A172 (cell line): ENCODE measurements at places on chromosomes 2 and 18. TPM values are rescaled to one million over a fixed set of nuclear protein-coding genes. Genes with fewer than 3 reads are reported as not detected.
A peak's percentile ranks its signal among the peaks of the same experiment; 100 is the strongest.

- DNase-seq, result no peak
Measured at GRCh38 chr18:61935362-61935761, 42.6 kb upstream of the RNF152 start.

DNA sequence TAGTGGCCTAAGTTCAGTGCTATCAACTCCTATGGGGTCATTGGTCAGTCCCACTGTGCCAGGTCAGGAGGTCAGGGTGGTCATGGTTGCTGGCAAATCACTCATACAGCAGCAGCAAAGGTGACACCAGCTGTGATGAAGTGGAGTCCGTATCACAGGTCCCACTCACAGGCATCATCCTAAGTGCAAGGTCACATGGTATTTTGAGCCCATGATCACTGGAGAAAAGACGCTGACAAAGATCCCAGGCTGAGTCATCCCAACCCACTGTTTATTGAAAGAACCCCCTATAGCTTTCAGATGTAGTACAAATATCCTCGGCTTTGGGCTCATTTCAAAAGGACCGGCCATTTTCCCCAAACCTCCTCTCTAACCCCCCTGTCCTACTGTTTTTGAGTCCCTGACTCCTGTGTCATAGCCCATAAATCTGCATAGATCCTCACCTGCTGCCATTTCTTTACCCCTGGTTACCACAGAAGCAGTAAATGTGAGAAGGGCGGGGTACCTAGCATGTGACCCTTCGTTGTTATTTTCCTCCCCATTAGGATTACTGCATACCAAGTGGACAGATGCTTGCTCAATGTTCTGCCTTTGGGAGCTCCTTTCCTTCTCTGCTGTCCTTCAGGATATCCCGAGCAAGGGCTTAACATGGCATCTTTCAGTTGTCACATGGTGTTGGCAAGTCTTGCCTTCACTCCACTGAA is 107.7 kb downstream of the COL6A3 start:
- peak; percentile 82 for DNase-seq

GRCh38 chr2:234147335-234147861 is 96.9 kb downstream of the SPP2 start:
- DNase-seq, result peak; percentile 90

DNA sequence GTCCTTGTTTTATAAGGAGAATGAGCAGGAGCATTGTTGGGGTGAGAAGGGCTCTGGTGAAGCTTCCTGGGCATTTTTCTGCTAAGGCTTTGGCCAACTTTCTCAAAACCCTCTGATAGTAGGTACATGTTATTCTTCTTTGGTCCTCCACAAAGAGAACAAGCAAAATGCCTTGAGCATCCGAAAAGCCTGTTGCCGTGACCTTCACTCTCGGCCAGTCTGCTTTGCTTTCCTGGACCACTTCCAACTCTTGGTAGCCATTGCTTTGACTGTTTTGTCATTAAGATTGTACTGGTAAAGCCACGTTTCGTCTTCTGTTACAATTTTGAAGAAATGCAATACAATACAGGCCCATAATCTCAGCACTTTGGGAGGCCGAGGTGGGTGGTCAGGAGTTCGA is 27.4 kb upstream of the ALLC start:
- DNase-seq, result no peak

DNA sequence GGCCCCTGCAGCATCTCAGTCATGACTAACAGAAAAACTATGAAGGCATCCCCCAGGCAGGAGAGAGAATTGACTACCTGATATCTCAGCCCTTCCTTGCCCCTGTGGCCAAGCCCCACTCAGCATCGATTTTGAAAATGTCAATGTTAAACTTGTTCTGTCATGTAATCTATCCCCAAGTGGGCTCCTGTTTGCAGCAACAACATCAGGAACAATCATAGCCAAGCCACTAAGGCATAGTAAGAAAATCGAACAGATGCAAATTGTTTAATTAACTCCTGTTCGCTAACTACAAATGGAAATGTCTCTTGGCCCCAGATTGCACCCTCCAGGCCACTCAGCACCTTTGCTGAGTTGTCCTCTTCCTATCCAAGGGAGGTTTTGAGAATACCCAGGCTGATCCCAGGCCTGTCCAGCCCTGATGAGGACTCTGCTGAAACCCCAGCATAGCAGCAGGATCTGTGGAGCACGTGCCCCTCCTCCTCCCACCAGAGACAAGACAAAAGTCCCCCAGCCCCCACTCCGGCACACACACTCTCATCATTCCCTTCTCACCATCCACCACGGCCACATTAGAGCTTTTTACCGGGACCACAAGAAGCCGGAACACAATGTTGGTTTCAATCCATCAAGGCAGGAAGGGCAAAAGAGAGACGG is 150.1 kb downstream of the TNS1 start:
- DNase-seq, result no peak

DNA sequence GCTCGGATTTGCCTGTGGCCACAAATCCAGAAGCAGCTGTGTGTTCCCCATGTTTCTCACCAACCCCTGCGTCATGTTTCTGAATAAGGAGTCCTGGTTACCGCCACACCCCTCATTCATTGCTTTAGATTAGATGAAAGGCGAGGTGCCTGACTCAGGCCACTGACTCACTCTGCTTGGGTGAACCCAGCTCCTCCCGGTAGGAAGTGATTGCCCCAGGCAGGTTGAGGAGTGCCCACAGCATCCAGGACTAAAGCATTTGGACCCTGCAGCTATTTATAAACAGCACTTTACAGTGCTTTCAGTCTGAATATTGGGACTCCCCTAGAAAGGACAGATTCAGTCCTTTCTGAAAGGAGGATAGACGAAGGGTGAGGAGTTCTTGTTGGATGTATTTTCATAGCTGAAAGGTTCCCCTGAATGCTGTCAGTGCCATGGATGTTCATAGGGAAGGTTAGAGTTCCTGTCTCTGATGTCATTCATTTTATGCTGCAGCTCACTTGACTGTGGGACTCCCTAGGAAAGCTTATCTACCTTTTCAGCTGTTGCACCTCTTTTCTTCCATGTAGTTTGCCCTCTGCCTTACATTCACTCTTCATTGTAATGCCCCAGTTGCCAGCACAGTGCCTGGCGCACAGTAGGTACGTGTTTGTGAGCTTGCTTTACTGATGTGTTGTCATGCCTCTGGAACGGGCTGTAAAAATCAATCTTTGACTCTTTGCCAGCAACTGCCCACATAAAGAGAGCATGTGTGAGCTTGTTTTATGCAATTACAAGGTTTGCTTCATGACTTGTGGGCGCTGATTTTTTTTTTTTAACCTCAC is 14.9 kb downstream of the ITGA6 start:
- peak; percentile 99 for DNase-seq

- DNase-seq, result no peak
Measured at GRCh38 chr2:119265693-119266066, 42.0 kb downstream of the STEAP3 start.

DNA sequence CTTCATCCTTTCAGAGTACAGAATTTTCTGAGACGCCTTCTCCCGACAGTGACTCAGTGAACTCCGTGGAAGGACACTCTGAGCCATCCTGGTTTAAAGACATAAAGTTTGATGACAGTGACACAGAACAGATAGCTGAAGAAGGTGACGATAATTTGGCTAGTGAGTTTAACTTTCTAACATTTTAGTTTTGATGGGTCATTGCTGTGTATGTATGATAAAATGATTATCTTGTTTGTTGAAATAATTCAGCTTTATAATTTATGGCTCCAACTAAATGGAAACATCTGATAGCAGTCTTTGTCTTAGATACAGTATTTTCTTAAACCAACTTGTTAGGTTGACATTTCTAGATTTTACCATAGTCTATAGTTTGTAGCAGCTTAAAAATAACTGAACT is 38.1 kb downstream of the PIKFYVE start:
- no peak for DNase-seq

DNA sequence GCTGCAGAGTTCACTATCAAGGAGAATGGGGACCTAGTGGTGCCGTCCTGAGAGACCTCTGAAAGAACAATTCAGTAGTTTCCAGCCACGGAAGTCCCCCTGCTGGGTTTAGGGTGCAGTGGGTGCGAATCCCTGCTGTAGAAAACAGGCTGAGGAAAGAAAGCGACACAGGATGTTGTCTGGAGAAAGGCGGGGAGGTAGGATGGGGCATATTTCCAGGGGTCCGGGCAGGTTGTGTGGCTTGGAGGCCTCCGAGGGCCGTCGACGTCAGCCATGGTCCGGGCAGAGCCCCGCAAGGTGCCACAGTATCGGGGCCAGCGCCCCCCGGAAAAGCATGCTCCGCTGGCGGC is 807 bp upstream of the CREB1 start:
- peak; percentile 53 for DNase-seq

Gene CD8B2
- total RNA-seq, result not detected in 2 replicates

Gene DPP4
- 0.03 and 1.2 TPM in 2 replicates for total RNA-seq

Gene NEB
- not detected in 2 replicates for total RNA-seq

Gene UGT1A8
- total RNA-seq, result not detected in 2 replicates
